Bronchial epithelial cell (primary cell): ENCODE measurements at places on chromosomes 12 and 14. TPM values are rescaled to one million over a fixed set of nuclear protein-coding genes. Genes with fewer than 3 reads are reported as not detected.

DNA sequence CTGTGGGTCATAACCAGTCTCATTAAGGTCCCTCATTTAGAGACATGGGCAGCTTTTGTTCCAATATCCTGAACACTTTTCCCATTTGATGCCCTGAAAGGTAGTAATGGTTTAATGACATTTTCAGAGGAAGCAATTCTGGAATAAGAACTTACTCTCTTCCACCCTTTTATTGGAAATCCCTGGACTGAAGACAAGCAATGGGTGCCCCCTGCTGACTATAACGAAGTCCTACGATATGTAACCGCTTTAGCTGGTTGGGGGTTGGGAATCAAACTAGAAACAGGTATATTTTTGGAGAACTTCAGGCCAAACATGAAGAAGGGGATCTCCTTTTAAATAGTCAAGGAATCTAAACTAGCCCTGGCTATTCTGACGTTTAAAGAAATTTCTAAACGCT, 20.5 kb downstream of the SARNP start:
- peak; percentile 36 for DNase-seq

DNA sequence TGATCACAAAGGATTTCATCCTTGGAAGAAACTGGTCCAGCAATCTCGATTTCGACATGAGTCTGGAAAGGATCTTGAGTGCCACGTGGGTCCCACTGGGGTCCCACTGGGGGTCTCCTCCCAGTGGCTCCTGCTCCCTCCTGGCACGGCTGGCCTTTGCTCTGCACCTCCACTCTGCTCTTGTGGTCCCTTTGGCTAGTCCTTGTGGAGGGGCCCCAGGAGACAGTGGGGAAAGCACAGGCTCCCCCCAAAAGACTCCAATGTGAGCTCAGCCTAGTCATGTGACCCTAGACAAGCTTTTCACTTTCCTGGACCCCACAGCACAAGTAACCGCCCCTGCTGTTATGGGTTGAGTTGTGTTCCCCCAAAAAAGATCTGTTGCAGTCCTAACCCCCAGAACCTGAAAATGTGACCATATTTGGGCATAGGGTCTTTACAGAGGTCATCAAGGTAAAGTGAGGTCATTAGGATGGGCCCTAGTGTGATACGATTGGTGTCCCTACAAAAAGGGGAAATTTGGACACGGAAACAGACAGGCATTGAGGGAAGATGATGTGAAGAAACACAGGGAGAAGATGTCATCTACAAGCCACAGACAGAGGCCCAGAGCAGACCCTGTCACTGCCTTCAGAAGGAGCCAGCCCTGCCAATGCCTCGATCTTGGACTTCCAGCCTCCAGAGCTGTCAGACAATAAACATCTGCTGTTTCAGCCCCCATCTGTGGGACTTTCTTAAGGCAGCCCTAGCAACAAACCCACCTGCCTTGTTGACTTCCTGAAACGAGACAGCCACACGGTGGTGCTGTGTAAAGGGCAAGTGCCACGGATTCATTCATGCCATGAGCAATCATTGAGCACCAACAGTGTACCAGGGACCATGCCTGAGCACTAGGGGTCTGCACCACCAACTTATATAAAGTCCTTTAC, 23.8 kb upstream of the PPP2R5C start:
- DNase-seq = no peak

GRCh38 chr12:71786829-71787228, 32.2 kb downstream of the RAB21 start:
- DNase-seq = no peak

DNA sequence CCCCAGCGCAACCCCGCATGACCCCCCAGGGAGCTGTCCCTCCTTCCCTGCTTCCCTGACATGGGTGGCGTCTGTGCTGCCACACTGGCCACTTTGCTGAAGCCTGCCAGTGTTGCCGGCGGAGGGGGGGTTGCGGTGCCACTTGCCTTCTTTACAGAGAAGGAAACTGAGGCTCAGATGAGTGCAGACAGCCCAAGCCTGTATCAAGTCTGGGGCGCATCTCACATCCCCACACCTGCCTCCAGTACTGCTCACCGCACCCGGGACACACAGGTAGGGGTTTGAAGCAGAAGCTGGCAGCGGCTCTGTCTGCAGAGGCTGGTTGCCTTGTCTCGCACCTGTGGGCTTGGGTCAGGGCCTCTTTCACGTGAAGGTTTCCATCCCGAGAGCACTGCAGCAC, 104.7 kb upstream of the RTL1 start:
- DNase-seq = no peak

DNA sequence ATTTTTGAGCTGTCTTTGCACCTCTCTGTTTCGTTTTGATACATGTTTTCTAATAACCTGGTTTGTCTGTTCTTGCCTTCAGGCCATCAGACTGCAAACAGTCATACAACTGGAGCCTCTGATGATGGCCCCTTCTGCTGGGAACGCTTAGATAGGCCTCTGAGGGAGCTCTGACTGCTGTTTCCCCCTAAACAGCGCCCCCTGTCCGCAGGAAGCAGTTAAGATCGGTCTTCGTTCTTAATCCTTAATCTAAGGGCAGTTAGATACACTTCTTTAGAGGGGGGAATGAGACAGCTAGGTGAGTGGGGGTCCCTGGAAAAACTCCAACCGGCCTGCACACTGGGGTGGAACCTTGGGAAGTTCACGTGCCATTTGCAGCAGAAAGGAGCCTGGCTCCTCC, 1338.8 kb upstream of the SEL1L start:
- no peak for DNase-seq

DNA sequence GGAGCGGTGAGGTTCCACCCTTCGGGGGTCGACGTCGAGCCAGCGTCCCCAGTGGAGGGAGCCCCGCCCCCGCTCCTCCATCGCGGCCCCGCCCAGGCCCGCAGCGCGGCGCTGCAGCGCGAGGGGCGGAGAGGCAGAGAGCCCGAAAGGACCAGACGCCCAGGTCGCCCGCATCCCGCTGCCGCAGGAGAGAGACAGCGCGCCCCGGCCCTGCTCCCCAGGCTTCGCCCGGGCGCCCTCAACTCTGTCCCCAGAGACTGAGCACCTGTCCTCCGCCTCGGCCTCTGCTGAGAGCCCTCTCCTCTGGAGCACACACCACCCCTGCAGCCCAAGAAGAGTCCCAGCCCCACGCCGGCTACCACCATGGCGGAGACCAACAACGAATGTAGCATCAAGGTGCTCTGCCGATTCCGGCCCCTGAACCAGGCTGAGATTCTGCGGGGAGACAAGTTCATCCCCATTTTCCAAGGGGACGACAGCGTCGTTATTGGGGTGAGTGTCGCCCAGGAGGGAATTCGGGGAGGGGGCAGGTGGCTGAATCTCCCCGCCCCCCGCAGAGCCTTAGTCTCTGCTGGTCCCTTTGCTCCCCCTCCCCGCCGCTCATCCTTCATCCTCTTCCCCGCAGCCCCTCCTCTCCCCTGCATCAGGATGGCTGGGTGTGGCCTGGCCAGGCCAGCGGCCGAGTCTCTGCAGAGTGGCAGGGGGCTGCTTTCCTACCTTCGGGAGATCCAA, at the start of gene KIF5A:
TSS of gene KIF5A (plus strand) at position 136 of the 732 bp plus-strand sequence. CDS start at position 364, 228 bp downstream.
- no peak for DNase-seq

DNA sequence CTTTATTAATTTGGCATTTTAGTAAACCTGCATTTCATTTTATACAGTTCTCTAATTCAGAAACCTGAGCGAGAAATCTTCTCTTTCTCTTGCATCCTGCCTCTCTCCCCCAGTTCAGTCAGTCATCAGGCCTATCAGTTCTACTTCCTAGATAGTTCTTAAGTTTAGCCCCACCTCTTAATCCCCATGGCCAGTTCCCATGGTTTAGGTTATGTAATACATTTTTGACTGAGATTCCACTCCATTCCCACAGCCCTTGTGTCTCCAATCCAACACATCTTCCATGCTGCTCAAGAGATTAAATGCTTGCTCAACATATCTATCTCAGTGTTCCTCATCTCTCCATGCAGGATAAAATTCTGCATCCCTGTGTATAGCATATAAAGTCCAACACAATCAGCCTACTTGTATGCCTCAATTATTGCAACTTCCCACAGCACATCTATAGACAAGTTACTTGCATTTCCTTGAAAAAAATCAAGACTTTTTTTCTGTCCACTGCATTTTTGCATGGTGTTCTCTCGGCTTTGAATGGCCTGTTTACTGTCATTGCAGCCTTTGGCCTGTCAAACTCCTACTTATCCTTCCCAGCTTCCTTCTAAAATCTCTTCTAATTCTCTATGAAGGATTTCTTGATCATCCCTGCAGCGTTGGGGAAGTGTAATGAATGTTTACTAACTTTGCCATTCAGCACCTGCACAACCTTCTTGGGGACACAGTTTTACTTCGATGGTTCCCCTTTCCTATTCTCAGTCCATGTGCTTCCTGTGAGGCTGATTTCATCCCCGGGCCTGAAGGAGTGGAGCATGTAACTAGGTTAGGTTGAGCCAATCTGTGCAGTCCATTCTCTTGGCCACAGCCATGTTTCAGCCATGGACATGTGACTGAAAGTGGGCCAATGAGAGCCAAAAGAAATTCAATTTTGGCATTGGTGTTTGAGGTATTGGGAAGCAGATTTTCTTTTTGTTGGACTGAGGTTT, 80.8 kb downstream of the DACT1 start:
- no peak for DNase-seq

DNA sequence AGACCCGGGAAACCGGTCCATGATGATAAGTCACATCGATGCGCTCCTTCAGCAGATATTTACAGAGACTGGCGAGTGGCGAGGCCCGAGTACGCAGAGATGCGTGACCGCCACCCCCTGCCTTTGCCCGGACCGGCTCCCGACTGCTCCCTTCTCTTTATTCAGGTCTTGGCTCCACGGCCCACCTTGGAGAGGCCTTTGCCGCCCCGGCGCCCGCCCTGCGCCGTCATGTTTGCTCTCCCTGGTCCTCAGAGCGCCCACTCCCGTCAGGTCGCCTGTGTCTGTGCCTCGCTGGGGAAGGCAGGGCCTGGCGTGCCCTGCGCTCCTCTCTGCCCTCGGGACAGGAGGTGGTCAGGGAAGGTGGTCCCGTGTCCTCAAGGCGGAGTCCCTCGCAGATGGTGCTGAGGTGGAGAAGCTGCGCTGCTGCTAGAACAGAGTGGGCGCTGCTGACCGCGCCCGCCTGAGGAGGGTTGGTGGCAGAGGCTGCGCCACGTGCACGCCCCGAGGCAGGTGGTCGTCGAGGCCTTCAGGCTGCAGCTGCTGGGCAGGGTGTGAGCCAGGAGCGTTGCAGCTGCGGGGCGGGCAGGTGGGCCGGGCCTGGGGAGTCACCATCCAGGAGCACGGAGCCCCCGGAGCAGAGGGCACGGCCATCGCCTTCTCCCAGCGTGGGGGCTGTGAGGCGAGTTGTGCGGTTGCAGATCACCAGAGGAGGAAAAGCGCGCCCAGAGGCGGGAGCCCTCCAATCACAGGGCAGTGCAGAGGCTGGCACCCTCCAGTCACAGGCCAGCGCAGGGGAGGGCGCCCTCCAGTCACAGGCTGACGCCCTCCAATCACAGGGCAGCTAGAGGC, 27.2 kb downstream of the DDX51 start:
- DNase-seq = no peak

DNA sequence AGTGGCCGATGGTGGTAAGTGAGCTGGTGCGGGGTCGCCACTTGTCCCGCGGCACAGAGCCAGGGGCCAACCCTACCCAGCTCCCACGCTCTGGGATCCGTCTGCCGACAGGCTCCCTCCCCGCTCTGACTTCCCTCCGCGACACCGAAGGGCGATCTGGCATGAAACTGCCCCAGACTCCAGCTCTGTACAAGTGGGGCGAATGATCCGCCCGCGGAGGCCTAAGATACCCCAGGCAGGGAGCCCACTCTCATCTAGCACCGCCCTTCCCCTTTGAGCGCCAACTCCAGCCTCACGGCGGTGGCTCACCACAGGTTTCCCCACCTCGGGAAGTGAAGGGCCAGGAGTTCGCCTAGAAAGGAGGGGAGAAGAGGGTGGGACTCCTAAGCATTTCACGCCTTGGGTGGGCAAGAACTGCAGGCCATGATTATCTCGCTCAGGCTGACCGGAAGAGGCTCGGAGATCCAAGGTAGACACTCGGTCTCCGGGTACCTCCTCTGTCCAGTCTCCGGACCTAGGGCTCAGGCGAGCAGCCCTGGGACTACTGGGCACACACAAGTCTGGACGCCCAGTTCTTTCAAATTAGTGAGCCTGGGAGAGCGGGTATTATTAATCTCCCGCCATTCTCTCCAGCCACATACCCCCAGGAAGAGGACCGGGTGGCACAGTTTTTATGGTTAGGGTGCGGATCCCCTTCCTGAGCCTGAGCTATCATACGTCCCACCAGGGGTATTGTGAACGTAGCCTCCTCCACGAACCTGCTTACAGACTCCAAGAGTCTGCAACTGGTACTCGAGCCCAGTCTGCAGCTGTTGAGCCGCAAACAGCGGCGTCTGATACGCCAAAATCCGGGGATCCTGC, 849 bp downstream of the WNT1 start:
- DNase-seq = no peak

DNA sequence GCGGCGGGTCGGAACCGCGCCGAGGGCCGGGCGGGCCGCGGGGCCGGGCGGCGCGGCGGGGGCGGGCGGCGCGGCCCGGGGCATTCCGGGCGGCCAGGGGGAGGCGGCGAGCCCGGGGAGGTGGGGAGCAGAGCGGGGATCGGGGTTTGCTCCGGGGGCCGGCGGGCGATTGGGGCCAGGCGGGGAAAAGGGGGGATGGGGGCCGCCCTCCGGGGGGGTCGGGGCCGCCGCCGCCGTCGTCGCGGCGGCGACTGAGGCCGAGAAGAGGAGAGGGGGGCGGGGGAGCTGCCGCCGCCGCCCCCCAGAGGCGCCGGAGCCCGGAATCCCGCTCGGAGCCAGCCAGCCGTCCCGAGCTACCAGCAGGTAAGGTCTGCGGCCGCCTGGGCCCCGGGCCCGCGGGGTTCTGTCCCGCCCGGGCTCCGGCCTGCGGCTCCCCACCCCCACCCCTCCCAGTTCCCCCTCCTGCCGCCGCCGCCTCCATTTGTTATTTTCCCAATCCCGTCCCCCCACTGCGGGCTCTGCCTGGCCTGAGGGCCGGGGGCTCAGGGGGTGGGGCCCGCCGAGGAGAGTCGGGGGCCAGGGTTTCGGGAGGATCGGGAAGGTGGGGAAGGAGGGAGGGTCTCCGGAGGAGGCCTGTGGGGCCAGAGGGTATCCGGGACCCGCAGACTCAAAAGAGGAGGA, 403 bp downstream of the ATN1 start:
- no peak for DNase-seq

- DNase-seq = no peak
Measured at GRCh38 chr12:99367181-99367580, 280.4 kb upstream of the GARIN6 start.

GRCh38 chr12:127143020-127143419, 1124.0 kb upstream of the TMEM132C start:
- DNase-seq = no peak

GRCh38 chr12:92582893-92583292, 119.9 kb upstream of the PLEKHG7 start:
- peak; percentile 39 for DNase-seq

TAS2R7 gene
- total RNA-seq = not detected in 2 replicates

MYF6 gene
- total RNA-seq = not detected in 2 replicates

KRT73 gene
- not detected in 2 replicates for total RNA-seq

DGLUCY gene
- total RNA-seq = 7.0 and 8.4 TPM in 2 replicates

UBR7 gene
- 7.9 and 20.7 TPM in 2 replicates for total RNA-seq
